ENCODE measurements at places on chromosomes 2 and 18.
A peak's percentile ranks its signal among the peaks of the same experiment; 100 is the strongest.

- no peak for DNase-seq
Measured at GRCh38 chr2:99637159-99637697, 147.4 kb upstream of the REV1 start.

GRCh38 chr2:168694866-168695265 is 107.6 kb upstream of the NOSTRIN start:
- DNase-seq: no peak

DNA sequence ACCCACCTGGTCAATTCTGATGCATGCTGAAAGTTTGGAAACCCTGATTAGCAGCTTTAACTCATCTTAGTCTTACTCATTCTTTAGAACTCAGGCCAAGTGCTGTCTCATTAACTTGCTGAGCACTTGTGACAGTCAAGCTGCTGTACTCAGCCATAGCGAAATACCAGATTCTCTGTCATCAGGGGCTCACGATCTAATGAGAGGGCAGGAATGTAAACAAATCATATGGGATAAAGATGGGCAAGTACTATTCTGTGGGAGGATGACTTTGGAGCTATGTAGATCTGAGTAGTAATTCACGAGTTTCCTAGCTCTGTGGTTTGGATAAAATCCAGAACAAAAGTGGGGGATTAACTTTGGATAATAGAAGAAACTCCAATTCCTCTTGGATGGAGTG is 376.6 kb downstream of the HRH4 start:
- DNase-seq: no peak

- peak; percentile 83 for DNase-seq
Measured at GRCh38 chr18:77054606-77055428, 77.8 kb downstream of the MBP start.

- no peak for DNase-seq
Measured at GRCh38 chr2:219290381-219291171, 11.4 kb downstream of the DNAJB2 start.

Data from CD4-positive, alpha-beta T cell treated with Interleukin-12 subunit alpha and Interleukin-12 subunit beta, for 1 hour (primary cell).